Activated T-cell treated with anti-CD3 and anti-CD28 coated beads, Interleukin-2, amount 50 U/mL, for 72 hours (primary cell): ENCODE measurements at places on chromosomes 3 and 15.

DNA sequence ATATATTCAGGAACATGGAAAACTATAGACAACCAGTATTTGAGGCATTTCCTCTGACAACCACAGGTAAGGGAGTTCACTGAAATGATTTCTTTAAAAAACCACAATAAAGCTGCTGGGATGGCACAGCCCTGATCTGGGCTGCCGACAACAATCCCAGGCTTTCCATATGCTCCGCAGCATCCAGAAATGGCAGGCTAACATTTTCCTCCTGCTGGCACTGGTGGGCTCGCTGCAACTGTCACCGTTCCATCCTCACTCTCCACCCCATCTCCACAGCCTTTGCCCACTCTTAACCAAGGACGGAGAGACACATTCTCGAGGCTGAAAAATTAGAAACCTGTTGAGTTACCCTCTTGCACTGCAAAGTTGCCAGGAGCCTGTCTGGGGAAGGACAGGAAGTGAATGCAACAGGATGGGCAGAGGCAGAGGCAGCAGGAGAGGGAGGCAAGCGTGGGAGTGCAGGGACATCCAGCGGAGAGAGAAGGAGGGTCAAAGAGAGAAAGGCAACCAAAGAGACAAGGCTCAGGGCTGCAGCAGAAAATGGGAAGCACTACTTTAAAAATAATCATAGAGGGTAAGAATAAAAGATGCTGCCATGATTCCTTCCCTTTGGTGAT is 79.0 kb upstream of the ARRDC4 start:
- DNase-seq: no peak

GRCh38 chr3:86923071-86923491 is 67.9 kb downstream of the VGLL3 start:
- no peak for DNase-seq

- DNase-seq: no peak
These were observed 77.8 kb upstream of the VGLL4 start for GRCh38 chr3:11721479-11721878.

GRCh38 chr3:148395821-148396220 is 301.9 kb upstream of the AGTR1 start:
- no peak for DNase-seq

DNA sequence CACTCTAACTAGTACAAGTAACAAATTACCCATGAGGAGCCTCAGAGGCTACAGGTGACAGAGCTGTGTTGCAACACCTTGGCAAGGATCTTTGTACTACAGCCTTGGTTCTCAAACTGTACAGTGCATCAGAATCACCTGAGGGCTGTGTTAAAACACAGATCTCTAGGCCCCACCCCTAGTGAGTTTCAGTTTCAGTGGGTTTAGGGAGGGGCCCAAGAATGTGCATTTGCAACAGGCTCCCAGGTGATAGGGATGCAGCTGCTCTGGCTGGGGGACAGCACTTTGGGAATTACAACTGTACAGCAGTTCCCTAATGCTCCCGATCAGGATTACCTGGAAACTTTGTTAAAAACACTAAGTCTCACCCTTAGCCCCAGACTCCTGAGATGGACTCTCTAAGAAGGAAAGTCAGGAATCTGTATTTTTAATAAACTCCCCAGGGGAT is 66.1 kb upstream of the NR2F2 start:
- DNase-seq: no peak

DNA sequence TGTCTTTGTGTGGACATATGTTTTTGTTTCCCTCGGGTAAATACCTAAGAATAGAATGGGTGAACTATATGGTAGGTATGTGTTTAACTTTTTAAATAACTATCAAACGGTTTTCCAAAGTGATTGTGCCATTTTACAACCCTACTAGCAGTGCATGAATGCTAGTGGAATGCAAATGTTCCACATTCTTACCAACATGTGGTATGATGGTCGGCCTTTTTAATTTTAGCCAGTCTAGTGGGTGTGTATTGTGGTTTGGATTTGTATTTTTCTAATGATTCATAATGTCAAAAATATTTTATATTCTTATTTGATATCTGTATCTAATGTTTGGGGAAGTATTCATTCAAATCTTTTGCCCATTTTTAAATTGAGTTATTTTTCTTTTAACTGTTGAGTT is 68.2 kb upstream of the SMAD3 start:
- DNase-seq: no peak

DNA sequence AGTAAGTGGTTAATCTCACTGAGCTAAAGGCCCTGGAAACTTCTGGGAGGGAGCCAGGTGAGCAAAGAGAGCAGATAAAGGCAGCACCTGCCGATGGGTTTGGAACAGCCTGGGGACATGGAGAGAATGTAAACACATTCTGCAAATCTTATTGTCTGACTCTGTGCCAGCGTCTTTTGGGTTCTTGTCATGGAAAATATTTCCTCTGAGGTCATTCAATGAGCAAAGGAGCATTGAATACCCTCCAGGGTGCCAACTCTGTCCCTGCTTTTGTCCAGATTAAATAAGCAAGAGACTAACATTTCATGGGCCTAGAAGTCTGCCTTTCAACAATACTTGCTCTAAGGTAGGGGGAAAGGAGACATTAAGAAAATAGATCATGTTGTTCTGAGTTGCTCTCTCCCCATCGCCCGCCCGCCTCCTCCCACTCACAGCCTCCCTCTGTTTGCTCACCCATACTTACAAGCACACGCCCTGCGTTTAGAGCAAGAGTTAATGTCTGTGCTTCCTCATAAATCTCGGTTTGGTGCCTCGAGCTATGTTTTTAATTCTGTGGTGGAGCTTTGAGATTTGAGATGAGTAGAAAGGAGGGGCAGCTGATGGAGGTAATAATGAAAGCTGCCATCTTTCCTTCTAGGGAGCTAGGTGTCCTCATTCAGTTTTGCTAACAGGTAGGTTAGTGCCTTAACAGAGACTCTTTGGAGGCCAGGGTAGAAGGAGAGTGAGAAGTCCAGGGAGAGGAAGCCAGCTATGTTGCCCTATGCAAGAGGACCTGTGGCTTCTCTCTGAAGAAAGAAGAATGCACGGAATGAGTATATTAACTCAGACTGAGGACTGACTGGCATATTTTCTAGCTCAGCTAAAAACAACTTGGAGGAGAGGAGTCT is 132.9 kb downstream of the TPRG1 start:
- DNase-seq: peak; percentile 56

DNA sequence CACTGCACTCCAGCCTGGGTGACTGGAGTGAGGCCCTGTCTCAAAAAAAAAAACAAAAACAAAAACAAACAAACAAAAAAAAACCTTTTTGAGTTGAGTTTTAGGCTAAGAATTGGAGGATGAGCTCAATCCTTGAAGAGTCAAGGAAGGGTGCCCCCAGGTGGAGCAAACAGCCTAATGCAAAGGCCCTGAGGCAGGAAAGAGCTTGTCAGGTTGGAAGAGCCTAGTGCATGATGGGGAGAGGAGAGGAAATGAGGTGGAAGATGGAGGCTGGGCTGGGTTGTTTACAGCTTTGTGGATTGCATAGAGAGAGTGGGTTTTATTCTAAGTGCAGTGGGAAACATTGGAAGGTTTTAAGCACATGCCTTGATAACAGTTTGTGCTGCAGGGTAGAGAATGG is 2.1 kb upstream of the SNX22 start:
- peak; percentile 32 for DNase-seq

GRCh38 chr3:59425942-59426341 is 376.1 kb upstream of the CFAP20DC start:
- DNase-seq: peak; percentile 75

- DNase-seq: no peak
These were observed 167.6 kb downstream of the RAB11A start for GRCh38 chr15:66036859-66037258.

DNA sequence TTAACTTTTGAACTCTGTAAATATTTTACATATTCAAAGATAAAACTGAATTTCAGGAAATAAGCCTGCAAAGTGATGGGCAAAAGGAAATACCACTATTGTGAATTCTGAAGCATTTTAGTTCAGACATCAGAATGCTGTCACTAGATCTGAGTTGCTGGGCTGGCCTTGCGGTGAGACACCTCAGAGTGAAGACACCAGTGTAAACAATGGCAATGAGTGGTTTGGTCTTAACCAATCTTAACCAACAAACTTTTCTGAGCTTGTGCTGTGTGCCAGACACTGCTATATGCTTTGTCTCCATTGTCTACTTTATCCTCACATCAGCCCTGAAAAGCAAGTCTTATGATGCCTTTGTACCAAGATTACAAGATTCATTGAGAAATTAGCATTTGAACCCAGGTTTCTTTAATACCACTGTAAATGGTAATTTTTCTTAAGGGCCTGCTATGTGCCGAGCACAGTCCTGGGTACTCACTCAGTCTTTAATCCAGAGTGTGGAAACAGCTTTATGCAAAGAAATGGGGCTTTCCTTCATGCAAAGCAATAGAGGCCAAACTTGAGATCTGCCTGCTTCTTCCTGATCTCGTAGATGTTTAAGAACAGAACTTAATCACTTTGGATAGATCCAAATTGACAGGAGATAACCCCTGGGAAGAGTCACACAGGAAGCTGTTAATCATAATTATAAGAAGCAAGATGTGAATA is 55.0 kb downstream of the TMEM39A start:
- no peak for DNase-seq

DNA sequence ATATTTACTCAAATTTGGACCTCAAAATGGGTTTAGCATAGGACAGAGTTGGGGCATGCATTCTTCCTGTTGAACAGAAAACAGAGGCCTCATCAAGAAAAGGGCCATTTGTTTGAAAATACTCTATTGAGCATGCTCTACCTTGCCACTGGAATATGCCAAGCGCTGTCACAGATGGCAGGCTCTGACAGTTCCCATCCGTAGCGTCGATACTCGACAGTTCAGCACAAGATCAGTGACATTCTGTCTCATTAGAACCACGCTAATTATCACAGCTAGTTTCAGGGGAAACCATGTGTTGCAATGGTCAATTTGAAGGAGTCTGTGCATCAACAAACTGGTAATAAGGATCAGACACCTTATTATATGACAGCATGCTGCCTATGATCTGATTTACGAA is 54.5 kb downstream of the SATB1 start:
- DNase-seq: no peak

DNA sequence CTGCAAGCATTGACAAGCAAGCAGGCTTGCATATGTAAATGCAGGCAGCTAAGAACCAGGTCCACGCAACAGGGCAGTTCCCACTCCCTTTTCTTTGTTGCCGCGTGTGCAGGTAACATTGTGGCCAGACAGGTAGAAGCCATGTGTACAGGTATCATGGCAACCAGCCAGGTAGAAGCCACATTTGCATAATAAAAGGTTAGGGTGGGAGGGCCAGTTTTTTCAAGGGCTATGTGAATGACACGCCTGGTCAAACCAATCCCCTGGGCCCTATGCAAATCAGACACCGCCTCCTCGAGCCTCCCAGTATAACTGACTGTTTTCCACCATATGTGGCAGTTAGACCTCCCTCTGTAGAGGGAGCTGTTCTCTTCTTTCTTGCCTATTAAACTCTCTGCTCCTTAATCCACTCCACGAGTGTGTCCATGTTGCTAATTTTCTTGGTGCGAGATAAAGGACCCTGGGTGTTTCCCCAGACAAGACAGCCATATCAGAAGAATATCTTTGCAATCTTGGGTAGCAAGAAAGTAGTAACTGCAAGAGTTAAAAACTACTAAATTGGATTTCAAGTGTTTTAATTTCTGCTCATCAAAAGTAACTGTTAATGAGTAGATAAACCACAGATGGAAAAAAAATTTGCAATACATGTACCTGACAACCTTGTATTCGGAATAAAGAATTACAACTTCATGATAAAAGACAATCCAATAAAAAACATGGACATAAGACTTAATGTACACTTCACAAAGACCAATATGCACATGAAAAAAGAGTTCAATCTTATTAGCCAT is 21.8 kb downstream of the PCOLCE2 start:
- no peak for DNase-seq

DNA sequence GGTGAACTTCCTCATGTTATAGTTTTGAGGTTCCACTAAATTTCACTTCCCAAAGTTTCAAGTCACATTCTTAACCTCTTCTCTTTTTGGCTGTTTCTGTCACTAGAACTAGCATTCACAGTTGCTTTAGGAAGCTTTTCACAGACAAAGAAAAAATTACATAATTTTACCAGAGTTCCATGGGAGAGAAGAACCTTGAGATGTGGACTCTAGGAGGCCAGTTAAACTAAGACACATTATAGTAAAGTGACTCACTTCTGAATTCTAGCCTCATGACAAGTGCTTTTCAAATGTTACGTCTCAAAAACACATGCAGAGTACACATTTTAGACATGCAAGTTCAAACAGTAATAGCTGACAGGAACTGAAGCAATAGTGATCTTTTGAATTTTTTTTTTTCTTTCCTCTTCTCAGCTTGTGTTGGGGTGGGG is 39.9 kb upstream of the LRTM1 start:
- no peak for DNase-seq

- DNase-seq: no peak
These were observed 134.1 kb upstream of the MNS1 start for GRCh38 chr15:56598991-56599390.

GRCh38 chr15:70775160-70775559 is 11.8 kb upstream of the UACA start:
- no peak for DNase-seq

- no peak for DNase-seq
These were observed 65.6 kb downstream of the GRIP2 start for GRCh38 chr3:14474363-14475081.

- DNase-seq: no peak
These were observed 89.5 kb upstream of the MANF start for GRCh38 chr3:51295625-51296024.

DNA sequence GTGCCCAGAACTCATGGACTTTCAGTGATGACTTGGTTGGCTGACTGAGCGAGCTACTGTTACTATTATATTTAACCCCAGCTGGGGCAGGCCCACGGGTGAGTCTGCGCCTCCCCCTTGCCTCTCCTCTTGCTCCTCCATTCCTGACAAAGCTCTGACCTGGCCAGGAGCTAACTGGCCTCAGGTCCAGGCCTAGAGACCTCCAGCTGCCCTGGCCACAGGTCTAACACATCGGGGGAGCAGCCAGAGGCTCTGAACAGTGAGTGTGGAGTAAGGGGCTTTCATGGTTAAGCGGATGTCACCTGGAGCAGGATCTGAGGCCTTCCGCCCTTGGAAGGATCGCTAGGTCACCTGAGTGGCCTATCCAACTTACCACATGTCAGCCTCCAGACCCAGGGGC is 96.3 kb upstream of the HERC1 start:
- no peak for DNase-seq

DNA sequence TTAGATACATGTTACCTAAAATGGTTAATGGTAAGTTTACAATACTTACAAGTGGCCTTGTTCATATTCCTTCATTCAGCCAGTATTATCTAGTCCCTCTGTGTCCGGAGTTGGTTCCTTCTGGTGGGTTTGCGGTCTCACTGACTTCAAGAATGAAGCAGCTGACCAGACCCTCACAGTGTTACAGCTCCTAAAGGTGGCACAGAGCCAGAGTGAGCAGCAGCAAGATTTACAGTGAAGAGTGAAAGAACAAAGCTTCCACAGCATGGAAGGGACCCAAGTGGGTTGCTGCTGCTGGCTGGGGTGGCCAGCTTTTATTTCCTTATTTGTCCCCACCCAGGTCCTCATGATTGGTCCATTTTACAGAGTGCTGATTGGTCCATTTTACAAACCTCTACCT is 916.8 kb downstream of the MCTP2 start:
- DNase-seq: no peak

DNA sequence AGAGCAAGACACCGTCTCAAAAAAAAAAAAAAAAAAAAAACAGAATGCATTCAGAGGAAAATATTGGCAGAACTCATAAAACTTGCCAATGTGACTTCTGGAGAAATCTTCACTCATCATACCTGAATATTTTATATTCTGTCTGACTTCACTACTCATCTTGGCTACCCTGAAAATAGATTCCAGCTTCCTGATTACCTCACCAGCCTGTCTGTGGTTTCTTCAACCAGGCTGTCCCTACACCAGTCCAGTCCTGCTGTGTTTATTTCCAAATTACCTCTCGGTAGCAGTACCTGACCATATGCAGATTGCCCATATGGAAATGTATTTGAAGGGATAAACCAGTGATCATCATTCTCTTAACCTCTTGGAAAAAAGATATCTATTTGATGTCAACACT is 9.3 kb upstream of the P3H2 start:
- DNase-seq: no peak
